CD14-positive monocyte (primary cell): ENCODE measurements at places on chromosomes 16 and 17. TPM values are rescaled to one million over a fixed set of nuclear protein-coding genes. Genes with fewer than 3 reads are reported as not detected.

GRCh38 chr16:13108126-13108525, 206.7 kb downstream of the SHISA9 start:
- no peak for DNase-seq
- no peaks in the 10 kb centered on the region for H3K4me1 ChIP-seq
- no peaks in the 10 kb centered on the region for H3K36me3 ChIP-seq
- H3K27me3 ChIP-seq, result no peaks in the 10 kb centered on the region
- no peak overlapping the region for H3K27ac ChIP-seq
- no peak overlapping the region for H3K4me3 ChIP-seq

GRCh38 chr17:17609121-17609520, 17.6 kb upstream of the PEMT start:
- no peak for DNase-seq
- H3K27ac ChIP-seq, result no peak overlapping the region
- no peaks in the 10 kb centered on the region for H3K36me3 ChIP-seq
- H3K4me3 ChIP-seq, result no peak overlapping the region

DNA sequence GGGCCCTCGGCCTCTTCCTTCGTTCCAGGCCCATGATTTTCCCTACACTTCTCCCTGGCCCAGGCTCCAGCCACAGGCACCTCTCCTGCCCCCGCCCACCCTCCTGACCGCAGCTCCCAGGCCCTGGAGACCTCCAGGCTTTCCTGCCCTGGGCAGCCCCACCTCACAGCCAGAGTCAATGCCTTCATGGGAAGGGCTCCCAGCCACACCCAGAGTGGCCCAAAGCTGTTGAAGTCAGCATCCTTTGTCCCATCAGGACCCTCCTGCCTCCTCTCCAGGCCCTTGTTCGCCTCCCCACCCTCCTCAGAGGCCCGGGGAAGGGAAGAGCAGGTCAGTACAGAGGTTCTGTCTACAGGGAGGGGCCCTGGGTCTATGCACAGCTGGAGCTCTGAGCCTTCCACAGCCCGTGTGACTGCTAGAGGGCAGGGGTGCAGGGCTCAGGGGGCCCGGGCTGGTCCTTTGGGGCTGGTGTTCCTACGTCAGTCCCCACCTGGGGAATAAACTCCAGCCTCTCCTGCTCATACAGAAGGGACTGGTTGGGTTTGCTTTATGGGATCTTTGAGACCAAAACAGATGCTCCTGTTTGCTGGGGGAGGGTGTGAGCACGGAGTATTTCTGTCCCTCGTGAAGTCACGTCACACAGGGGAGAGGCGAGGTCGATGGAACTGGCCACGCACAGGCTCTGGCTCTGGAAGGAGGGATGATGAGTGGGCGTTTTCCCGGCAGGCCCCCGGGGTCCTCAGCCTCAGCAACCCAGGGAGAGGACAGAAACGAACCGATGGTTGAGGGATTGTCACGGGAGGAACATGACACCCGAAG, 20.3 kb downstream of the TRARG1 start:
- no peaks in the 10 kb centered on the region for H3K36me3 ChIP-seq
- no peaks in the 10 kb centered on the region for H3K27me3 ChIP-seq
- no peak overlapping the region for H3K4me3 ChIP-seq
- no peaks in the 10 kb centered on the region for H3K4me1 ChIP-seq
- no peak for DNase-seq

DNA sequence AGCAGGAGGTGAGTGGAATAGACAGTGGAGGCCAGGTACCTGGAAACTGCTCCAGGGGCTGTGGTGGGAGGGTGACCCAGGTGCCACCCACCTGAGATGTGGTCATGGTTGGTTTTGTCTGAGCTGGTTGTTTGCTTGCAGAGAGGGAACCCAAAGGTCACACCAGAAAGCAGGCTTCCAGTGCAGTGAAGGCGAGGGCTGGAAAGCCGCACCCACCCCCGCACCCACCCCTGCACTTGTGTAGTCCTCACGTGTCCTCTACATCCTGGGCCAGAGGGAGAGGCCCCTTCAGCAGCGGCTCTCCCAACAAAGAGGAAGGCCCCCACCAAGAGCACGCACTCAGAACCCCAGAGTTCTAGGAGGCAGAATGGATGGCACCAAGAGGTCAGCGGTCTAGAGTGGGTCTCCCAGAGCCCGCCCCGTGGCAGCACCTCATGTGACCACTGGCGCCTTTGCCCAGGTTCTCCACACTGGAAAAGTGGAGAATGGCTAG, 92.6 kb upstream of the CBX4 start:
- H3K4me3 ChIP-seq, result no peak overlapping the region
- H3K36me3 ChIP-seq, result no peaks in the 10 kb centered on the region
- H3K27ac ChIP-seq, result no peak overlapping the region
- no peak for DNase-seq

CD300LB gene
- 88.0 TPM for polyA plus RNA-seq

SDR42E2 gene
- 0.23 TPM for polyA plus RNA-seq

- H3K36me3 ChIP-seq, result no peaks in the 10 kb centered on the region
- no peaks in the 10 kb centered on the region for H3K4me1 ChIP-seq
- H3K27ac ChIP-seq, result no peak overlapping the region
- H3K4me3 ChIP-seq, result no peak overlapping the region
These were observed 41.4 kb upstream of the PIRT start for GRCh38 chr17:10879190-10879836.

BCAS3 gene
- 8.6 and 10.3 TPM in 2 replicates for polyA plus RNA-seq
